ENCODE measurements at places on chromosomes 7 and 10. TPM values are rescaled to one million over a fixed set of nuclear protein-coding genes. Genes with fewer than 3 reads are reported as not detected.

Gene PMS2
- 7.5 TPM for total RNA-seq

Gene CDNF
- 23.5 TPM for total RNA-seq

Gene PPP1R9A
- total RNA-seq = 15.1 TPM

Gene ALOX5
- total RNA-seq = 2.0 TPM

Gene GIMAP2
- total RNA-seq = 5.3 TPM

Gene ZPBP
- total RNA-seq = not detected

Gene PSD
- total RNA-seq = 0.39 TPM

Gene PGAM2
- total RNA-seq = 214 TPM

Gene FXYD4
- not detected for total RNA-seq

Gene SLC26A5
- total RNA-seq = not detected

Gene ELFN1
- 0.46 TPM for total RNA-seq

DNA sequence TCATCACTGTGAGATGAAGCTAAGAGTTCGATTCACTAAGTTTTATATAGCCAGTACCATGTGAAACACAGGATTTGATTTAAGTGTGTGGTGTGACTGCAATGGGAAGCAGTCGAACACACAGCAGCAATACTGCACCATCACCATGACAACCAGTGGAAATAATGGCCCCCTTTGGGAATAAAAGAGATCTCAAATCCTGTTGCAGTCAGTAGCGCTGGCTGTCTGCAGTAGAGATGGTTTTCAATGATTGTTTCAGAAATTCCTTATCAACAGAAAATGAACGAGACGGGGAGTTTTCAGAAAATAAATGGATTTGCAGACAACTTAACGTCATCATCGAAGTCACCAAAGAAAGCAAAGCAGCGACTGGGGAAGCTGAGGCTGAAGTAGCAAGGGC lies 91.0 kb downstream of the PTPRE start:
- H3K4me3 ChIP-seq = no peak overlapping the region
- H3K36me3 ChIP-seq = no peaks in the 10 kb centered on the region
- no peaks in the 10 kb centered on the region for H3K27me3 ChIP-seq

GRCh38 chr7:152462995-152463708 lies 27.3 kb upstream of the KMT2C start:
- H3K27ac ChIP-seq = peak overlapping the region; percentile 98
- no peaks in the 10 kb centered on the region for H3K27me3 ChIP-seq
- no peak for DNase-seq
- no peaks in the 10 kb centered on the region for H3K36me3 ChIP-seq

DNA sequence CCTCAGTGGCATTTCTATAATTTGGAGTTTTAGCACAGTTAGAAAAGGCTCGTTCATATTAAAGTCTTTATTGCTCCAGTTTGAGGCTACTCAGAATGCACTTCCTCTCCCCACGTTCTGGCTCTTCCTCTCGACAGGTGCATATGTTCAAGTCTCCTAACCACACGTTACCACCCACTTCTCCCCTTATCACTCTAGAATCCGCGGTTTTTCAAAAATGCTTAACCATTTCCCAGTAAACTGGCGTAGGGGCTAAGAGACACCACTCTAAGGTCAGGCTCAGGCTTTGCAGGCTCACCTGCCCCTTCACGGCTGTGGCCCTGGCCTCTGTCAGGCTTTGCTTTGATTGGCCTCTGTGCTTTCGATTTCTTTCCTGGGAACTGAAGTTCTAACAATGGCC lies 383.6 kb downstream of the GLRX3 start:
- no peaks in the 10 kb centered on the region for H3K36me3 ChIP-seq
- H3K4me1 ChIP-seq = no peaks in the 10 kb centered on the region
- no peak overlapping the region for H3K27ac ChIP-seq
- DNase-seq = no peak

DNA sequence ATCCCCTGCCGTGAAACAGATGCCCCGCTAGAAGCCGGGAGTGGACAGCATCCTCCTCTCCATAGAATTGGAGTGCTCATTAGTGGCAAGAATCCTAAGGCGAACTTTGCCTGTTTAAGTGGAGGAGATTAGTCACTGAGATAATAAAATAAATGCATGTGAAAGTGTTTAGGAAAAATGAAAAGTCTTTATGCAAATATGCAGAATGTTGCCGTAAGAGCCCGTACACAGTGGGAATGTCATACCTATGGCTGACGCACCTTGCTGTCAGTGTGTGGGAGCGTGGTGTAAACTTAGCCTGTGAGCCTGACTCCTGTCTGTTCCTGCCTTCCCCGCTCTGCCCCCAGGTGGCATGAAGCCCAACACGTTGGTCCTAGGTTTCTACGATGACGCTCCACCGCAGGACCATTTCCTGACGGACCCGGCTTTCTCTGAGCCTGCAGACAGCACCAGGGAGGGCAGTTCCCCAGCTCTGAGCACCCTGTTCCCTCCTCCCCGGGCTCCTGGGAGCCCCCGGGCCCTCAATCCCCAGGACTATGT lies 1.7 kb upstream of the TRIP6 start:
- H3K36me3 ChIP-seq = no peaks in the 10 kb centered on the region
- H3K4me3 ChIP-seq = peak overlapping the region; percentile 77
- H3K4me1 ChIP-seq = peaks cover 12% of the 10 kb centered on the region
- H3K27ac ChIP-seq = no peak overlapping the region

DNA sequence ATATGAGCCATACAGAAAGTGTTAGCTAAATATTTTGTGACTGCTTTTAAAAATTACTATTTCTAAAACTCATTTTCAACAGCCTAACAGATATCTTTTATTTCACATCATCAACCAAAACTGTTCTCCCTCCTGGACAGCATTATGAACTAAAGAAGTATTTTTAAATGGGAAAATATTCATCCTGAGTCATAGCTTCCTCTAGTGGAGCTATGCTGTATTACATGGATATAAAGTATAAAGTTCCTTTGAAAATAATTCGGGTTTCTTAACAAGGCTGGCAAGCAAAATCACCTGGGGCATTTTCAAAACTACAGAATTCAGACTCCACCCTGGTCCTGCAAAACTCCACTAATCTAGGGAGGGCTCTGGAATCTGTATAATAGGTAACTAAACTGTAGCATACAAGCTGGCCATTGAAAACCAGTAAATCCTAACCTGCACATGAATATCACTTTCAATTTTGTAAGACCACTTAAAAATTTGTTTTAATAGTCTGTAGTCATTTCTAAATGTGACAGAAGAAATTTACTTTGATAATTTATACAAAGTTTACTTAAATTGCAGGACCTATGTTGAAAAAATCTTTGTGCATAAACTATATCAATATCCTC lies 53.5 kb downstream of the SCIN start:
- DNase-seq = no peak
- no peak overlapping the region for H3K27ac ChIP-seq
- H3K4me3 ChIP-seq = no peak overlapping the region
- no peaks in the 10 kb centered on the region for H3K27me3 ChIP-seq

DNA sequence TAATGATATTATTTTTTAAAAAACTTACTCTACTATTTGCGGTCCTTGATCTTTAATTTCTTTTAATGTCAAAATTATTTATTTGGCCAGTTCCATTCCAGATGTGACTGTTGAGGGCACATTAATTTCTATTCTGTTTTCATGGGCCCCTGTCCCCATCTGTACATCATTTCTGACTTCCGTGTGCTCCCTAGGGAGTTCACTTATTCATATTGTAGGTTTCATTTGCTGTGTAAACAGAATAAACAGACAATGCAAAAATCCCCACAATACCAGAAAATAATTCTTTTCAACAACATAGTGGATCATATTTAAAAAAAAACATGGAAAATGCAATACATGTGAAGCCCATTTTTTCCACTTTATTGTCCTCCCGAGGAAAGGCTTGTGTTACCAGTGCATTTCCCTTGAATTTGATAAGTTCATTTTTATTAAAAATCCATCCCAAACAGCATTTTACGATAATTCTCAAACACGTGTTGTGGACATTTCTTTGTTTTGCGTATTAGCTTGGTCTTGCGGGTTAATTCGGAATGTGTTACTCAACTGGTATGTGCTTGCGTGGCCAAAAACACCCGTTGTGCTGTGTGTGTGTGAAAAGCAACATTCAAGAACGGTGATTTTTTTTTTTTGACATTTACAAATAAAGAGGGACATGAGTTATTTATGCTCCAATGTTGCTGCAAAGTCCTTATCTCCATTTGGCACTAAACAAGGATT lies 138.4 kb downstream of the MGMT start:
- H3K27me3 ChIP-seq = no peaks in the 10 kb centered on the region
- H3K36me3 ChIP-seq = no peaks in the 10 kb centered on the region
- H3K4me3 ChIP-seq = peak overlapping the region; percentile 19
- H3K4me1 ChIP-seq = no peaks in the 10 kb centered on the region

DNA sequence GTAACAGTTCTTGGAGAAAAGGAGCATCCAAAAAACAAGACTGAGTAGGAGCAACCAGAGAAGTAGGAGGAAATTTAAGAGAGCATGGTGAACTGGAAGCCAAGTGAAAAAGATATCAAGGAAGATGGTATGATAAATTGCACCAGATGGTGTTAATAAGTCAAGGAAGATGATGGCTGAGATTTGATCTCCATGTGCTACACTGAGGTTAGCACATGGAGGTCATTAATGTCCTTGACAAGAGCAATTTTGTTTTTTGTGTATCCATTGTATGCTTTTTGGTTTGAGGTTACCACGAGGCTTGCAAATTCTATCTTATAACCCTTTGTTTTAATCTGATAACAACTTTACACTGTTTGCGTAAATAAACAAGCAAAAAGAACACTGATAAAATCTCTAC lies 11.3 kb upstream of the PTTG1IP2 start:
- no peak overlapping the region for H3K4me3 ChIP-seq
- no peaks in the 10 kb centered on the region for H3K27me3 ChIP-seq
- no peak for DNase-seq
- H3K4me1 ChIP-seq = no peaks in the 10 kb centered on the region
- no peaks in the 10 kb centered on the region for H3K36me3 ChIP-seq

DNA sequence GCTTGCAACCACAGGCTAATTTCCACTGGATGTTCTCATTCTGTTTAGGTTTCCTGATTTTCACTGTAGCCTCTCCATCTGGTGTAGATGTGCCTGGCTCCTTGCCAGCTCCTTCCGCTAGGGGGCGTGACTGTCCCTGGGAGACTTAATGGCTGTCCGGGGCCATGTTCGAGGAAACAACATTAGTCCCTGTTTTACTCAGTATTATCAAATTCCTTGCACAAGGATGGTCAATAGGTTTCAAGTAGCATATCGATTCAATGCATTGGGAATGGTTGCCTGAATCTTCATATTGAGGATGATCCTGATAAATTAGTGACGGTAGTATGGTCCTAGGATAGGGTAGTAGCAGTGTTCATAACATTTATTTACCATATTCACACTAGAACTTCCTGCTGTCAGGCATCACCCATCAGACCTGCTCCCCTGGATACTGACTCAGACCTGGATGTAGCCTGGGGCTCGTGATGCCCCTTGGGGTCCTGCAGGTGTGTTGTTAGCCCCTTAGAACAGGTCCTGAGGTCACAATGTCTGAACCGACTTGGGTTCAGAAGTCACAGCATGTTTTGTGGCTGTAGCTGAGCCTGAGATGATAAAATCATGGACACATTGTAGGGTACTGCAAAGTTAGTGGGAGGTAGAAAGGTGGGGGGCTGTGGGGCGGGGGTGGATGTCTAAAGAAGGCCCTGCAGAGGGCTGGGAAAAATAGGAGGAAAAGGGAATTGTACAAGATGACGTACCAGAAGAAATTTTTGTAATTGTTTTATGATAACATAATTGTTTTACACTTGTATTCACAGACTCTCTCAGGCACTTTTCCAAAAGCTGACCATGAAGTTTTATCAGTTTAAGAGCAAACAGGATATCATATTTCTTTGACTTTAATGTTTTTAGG lies 8.9 kb upstream of the EXOC6 start:
- H3K36me3 ChIP-seq = no peaks in the 10 kb centered on the region
- DNase-seq = peak; percentile 66
- H3K4me3 ChIP-seq = peak overlapping the region; percentile 8
- no peaks in the 10 kb centered on the region for H3K27me3 ChIP-seq
- H3K27ac ChIP-seq = peak overlapping the region; percentile 69
- peaks cover 22% of the 10 kb centered on the region for H3K4me1 ChIP-seq

- H3K27ac ChIP-seq = no peak overlapping the region
- H3K27me3 ChIP-seq = no peaks in the 10 kb centered on the region
- H3K4me1 ChIP-seq = peaks cover 16% of the 10 kb centered on the region
Measured at GRCh38 chr10:29788113-29788512, 153.3 kb upstream of the SVIL start.

DNA sequence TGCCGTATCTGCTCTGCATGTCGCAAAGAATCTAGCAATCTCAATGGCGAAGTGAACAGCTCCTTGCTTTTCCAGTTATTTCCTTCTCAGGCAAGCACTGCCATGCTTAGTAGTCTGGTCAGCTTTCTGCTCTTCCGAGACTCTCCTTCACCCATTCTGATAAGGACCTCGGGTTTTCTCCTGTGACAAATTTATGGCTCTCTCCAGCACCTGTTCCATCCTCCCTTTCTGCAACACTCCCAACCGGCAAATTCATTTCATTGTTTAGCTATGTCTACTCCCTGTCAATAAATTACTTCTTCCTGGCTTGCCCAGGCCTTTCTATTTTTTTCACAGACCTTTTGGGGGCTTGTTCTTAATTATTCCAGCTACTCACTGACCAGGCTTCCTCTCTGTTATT lies 252.6 kb downstream of the SORCS3 start:
- no peaks in the 10 kb centered on the region for H3K36me3 ChIP-seq
- no peaks in the 10 kb centered on the region for H3K27me3 ChIP-seq
- H3K4me3 ChIP-seq = no peak overlapping the region
- H3K27ac ChIP-seq = no peak overlapping the region

DNA sequence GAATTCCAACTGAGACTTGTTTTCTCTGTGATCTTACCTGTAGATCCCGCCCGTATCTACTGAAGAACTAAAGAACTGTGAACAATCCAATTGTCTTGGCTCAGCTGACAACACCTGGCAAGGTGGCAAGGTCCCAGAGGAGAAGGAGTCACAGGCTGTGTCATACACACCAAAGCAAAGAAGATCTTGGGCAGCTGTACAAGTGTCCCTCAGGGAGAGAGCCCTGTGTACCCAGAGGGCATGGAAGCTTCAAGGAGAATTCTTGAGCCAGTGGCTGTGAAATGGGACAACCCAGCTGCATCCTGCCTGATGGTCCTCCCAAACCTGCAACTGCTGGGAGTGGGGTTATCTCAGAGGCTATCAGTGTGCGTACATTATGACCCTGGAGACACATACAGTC lies 46.7 kb upstream of the TECTB start:
- H3K27ac ChIP-seq = no peak overlapping the region
- DNase-seq = no peak
- peaks cover 8% of the 10 kb centered on the region for H3K4me1 ChIP-seq
- H3K27me3 ChIP-seq = no peaks in the 10 kb centered on the region
- no peaks in the 10 kb centered on the region for H3K36me3 ChIP-seq
- no peak overlapping the region for H3K4me3 ChIP-seq

All from psoas muscle (tissue), 8 donors.